ENCODE measurements at places on chromosomes 16 and 17.

GRCh38 chr17:51992864-51993416 lies 165.6 kb downstream of the CA10 start:
- DNase-seq = no peak

DNA sequence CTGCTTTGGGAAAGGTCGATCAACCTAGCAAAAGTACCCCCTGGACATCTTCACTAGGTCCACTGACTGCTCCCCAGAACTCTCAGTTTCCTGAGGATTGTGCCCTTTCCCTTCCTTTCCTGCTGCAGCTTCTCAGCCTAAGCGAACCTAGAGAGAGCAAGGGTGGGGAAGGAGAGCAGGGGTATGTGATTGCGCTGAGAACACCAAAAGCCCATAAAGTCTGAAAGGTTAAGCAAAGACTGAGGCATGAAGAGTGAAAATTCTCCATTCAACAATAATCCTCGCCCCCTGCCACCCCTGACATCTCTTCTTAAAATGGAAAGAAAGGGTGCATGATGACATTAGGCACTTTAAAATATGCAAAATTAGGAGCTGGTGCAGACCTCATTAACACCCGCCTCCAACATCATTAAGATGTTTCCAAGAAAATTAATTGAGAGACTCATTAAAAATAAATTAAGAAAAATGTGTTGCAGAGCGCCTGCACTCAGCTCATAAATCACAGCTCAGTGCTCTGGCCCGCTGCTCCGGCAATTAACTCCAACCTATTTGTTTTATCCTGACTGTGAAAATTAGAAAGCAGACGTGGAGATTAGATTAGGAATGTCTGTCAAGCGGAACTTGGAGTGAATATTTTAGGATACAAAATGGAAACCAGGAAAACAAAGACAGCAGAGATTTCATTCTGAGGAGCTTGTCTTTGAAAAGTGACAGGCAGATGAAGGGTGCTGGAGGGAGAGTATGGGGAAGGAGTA lies 49.1 kb upstream of the PMFBP1 start:
- no peak for DNase-seq

DNA sequence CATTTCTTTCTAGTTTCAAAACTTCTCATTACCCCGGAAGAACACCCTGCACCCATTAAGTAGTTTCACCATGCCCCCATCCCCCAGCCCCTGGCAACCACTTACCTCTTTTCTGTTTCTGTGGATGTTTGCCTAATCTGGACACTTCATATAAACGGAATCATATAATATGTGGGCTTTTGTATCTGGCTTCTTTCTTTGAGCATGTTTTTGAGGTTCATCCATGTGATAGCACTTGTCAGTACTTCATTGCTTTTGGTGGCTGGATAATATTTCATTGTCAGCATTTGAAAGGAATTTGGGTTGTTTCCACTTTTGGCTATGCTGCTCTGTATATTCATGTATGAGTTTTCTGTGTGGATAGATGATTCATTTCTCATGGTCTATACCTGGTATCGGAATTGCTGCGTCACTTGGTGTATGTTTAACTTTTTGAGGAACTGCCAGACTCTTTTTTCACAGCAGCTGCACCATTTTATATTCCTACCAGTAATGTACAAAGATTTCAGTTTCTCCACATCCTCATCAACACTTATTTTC lies 30.0 kb upstream of the SLC5A10 start:
- DNase-seq = no peak

GRCh38 chr17:1853698-1854097 lies 23.9 kb downstream of the RPA1 start:
- no peak for DNase-seq

- DNase-seq = no peak
These were observed 18.5 kb downstream of the RAP1GAP2 start for GRCh38 chr17:2814481-2815341.

- no peak for DNase-seq
These were observed 100.3 kb downstream of the ZFHX3 start for GRCh38 chr16:72947379-72948237.

DNA sequence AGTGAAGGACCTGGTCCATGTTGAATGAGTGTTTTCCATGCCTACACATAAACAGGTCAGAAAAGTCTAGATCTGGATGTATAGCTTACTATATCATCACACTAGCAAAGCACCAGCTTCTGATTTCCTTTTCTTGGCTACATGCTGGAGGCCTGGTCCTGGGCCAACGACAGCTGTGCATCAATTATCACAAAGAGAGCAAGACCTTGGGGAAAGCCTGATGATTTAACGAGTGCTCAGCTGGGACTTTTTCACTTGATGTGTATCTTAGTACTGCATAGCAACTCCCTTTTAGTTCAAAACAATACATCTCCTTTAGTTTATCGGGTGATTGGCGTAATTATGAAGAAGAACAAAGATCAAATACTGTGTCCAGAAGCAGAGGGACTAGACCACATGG lies 358.2 kb downstream of the KIF2B start:
- DNase-seq = no peak

DNA sequence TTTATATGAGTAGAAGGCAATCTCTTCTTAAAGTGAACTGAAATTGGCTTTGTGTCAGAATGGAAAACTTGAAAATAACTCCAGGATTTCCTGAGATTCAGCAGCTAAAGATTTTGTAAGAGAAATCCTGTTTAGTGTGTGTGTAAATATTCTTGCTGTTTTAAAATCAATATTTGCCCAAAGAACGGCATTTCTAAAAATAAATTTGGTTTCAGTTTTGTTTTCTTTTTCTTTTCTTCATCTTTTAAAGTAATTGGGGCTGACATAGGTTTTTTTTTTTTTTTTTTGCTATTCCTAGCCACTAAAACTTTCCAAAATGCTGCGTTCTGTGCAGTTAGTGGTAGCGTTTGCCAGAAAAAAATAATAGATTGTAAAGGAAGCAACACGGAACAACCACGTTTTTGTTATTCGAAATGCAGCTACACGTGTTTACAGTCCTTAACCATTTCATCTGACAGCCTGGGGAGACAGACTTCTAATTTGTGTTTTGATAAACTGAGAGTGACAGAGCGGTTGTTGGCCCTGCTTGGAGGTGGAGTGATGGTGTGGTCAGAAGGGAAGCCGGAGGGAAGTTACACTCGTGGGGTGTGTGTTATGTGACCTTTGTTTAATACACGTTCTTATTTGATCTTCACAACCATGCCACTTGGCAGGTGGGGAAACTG lies 21.6 kb upstream of the SMPD3 start:
- no peak for DNase-seq

GRCh38 chr17:37827905-37828650 lies 83.2 kb upstream of the HNF1B start:
- no peak for DNase-seq

DNA sequence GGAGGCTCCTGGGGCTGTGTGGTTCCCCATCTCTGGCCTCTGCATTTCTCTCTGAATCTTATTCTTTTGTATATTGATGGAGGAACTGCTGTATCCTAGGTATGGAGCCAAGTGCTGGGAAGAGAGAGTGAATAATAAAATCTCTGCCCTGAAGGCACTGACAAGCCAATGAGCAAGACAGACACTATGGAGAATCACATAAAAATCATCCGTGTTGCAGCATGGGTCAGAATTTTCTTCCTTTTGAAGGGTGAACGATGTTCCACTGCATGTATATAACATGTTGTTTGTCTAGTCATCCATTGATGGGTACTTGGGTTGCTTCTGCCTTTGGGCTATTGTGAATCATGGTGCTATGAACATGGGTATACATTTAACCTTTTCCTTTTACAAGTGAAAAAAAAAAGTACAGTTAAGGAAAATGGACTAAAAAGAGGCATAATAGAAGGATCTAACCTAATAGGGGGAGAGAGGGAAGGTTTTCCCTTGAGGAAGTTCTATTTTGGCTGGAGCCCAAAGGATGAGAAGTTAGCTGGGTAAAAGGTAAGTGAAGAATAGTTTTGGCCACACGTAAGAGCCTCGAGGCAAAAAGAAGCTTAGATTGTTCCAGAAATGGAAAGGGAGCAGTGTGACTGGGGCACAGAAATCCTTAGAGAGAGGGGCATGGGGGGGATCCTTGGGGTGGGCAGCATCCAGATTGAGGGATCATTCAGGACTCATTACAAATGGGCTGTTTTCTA lies 32.3 kb upstream of the GNA13 start:
- no peak for DNase-seq

GRCh38 chr17:27428781-27429505 lies 27.3 kb upstream of the KSR1 start:
- no peak for DNase-seq

DNA sequence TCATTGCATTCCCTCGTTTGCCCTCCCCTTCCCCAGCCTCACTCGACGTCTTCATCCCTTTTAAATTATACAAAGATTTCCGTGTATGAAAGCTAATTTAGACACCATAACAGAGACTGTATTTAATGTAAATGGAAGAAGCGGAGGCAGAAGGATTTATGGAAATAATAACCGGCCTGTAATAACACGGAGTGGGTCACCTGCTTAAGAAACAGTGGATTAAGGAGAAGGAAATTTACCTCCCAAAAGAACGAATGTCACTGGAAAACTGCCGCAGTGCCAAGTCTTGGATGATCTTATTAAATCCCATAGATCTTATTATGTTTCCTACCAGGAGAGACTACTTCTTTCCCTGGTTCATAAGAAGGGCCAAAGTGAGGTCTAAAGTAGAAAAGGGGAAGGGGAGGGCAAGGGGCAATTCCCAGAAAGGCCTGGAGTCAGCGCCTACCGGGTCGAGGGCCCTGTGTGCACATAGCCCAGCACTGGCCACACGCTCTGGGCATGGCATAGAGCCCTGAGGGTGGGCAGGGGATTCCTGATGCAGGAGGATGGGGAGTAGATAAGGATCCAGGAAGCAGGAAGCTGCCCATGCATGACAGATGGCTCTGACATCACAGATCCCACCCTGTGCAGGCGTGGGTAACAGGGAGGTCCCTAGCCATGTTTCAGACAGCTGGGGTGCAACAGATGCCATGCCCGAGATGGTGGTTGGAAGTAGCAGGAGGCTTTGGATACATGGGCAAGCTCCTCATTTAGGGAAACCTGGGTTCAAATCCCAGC lies 56.2 kb upstream of the RPL38 start:
- no peak for DNase-seq

GRCh38 chr16:17590711-17591654 lies 120.2 kb upstream of the XYLT1 start:
- DNase-seq = no peak

Data from NCI-H2227 treated with DMSO at 0.1 percent for 48 hours (cell line).